Right renal cortex interstitium (tissue), 3 donors: ENCODE measurements at places on chromosomes 3 and 15. TPM values are rescaled to one million over a fixed set of nuclear protein-coding genes. Genes with fewer than 3 reads are reported as not detected.

DNA sequence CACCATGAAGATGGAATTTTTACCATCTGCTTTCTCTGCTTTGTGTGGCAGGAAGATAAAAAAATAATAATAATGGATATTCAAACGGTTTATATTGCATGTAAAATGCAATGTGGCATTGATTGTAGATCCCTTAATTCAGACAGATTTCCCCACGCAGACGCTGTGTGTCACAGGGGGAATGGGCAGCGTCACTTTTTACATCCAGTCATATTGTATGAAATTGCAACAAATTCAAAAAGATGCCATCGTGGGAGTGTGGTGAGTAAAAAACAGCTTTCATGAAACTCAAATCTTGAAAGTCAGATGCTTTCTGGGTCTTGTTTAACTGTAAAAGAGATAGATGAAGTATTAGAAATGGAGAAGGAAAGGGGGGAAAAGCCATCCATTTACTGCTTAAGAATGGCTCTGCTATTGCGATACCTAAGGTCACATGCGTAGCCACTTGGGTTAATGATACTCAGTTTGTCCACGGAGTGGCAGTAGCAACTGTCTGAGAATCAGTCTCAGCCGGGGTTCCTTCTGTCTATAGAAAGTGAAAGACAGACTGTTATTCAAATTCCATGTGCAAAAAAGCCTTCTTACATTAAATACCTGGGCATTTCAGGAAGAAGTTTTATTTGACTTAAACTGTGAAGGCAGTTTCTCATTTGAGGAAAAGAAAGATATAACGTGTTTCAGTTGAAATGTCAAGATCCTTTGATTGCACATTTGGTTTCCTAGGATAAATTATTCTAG lies 28.5 kb downstream of the BTD start:
- DNase-seq = no peak

- DNase-seq = no peak
Measured at GRCh38 chr3:141383555-141384129, 15.3 kb downstream of the ZBTB38 start.

GRCh38 chr3:41507336-41508062 lies 308.2 kb downstream of the CTNNB1 start:
- no peak for DNase-seq

GRCh38 chr3:52205727-52206372 lies 7.9 kb downstream of the ALAS1 start:
- no peak for DNase-seq

- no peak for DNase-seq
Measured at GRCh38 chr3:2148561-2149340, 50.1 kb downstream of the CNTN4 start.

- DNase-seq = no peak
Measured at GRCh38 chr3:188914552-188914951, 257.2 kb upstream of the TPRG1 start.

GRCh38 chr3:11634081-11634635 lies 9.6 kb downstream of the VGLL4 start:
- no peak for DNase-seq

DNA sequence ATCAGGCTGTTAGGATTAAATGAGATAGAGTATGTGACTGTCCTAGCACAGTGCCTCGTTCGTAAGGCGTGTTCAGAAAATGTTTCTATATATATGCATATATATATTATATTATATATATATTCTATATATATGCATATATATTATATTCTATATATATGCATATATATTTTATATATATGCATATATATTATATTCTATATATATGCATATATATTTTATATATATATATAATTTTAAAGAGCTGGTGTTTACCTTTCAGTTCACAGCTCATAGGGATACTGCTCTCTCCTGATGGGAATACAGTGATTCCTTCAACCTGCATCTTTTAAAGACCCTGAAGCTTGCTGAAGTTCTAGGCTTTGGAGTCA lies 702 bp downstream of the NDUFB4 start:
- DNase-seq = no peak

DNA sequence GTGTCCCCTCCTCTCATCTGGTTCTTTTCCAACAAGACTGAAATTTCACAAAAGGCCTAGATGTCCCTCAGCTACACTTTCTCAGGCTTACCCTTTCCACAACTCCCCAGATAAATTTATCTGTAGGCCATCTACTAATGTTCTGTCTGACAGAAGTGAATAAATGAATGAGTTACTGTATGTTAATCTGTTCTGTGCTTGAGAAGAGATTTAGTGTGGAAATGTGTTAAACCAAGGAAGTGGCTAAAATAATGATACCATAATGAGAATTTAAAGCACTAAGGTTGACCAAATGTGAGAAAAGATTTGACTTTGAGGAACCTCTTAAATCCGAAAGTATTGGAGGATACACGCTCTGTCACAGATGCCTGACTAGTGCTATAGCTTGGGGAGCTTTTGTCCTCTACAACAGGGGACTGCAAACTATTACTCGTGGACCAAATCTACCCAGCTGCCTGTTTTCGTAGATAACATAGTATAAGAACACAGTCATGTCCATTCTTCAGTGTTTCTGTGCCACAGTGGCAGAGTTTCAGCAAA lies 74.8 kb upstream of the P2RY1 start:
- no peak for DNase-seq

GRCh38 chr3:53712817-53713388 lies 133.3 kb downstream of the CHDH start:
- DNase-seq = no peak

IMPG2 gene
- polyA plus RNA-seq = 0.41 TPM

PLA2G4F gene
- polyA plus RNA-seq = 24.6 TPM

PAK6 gene
- polyA plus RNA-seq = 5.5 TPM

GJD2 gene
- polyA plus RNA-seq = not detected

NRROS gene
- 3.8 TPM for polyA plus RNA-seq

LRRC2 gene
- polyA plus RNA-seq = 2.0 TPM
